Activated T-cell treated with anti-CD3 and anti-CD28 coated beads, Interleukin-2, amount 50 U/mL, for 48 hours (primary cell): ENCODE measurements at places on chromosomes 5 and 9.

- no peak for DNase-seq
These were observed 697.5 kb upstream of the GRAMD2B start for GRCh38 chr5:125725691-125726090.

DNA sequence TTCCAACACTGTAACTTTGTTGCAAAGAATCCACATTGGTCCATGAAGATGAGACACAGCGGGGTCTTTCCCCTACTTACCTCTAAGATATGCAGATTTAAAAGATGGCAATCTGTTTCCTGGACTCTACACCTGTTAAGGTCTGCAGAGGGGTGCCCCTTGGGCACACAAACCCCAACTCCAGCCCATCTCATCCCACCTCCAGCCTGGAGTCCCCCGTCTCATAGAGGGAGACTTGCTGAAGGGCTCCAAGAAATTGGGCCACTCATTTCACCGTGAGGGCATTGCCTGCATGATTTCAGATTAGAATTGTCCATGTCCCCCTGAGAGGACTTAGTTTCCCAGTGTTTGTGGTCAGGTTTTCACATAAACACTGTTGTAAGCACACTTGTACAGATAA lies 365.7 kb downstream of the IRX2 start:
- no peak for DNase-seq

DNA sequence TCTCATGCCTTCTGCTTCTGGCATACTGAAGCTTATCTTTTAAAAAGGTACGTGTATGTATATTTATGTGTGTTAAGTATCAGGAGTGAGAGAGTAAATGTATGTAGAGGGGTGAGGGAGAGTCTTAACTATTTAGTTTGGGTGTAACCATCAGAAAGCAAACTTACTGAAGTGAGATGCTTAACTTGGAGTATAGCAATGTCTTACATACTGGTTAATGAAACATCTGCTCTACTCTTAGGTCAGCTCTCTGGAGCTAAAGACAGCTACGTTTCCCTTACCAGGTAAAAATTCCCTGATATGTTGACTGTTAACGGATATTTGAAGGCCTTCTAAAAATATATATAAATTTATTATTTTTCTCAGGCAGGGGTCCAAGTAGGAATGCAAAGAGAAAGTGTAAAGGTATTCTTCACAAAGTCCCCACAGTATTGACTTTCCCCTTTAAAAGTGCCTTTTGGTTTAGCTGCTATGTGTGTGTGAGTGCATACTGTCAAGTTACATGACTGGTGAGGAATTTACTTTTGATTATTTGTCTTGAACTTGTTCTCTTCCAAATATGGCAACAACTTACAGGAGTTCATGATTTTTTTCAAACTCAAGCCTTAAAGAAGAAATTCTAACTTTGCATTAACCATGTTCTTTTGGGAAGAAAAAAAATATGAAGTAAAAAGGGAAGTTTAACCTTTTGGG lies 12.3 kb upstream of the C5orf24 start:
- no peak for DNase-seq

DNA sequence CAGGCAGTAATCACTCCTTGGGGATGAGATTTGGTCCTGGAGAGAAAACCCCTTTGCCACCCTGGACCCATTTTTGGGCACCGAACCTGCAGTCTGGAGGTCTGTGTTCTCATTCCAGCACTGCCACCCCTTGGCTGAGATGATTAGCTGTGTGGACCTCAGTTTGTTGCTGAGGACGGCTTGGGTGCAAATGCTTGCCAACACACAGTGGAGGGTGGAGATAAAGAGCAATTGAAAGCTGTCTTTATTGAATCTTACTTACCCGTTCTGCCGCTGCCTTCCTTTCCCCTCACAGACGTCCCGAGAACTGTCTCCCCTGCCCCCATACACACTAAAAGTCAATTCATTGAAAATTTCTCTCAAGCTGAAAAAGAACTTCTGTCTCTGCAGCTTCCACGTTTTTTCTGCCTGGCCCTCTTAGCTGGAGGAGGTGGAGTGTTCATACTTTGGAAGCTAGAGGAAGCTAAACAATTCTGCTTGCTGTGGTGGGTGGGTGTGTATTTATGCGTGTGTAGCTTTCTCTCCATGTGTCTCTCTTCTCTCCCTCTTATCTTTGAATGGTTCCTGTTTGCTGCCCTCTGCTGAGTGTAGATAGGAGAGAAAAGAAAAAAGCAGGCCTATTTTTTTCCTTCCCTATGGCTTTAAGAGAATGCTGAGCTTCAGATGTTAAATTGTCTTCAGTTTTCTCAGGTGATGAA lies 6.6 kb downstream of the GALNT10 start:
- DNase-seq, result no peak

- no peak for DNase-seq
These were observed 438.1 kb upstream of the CLINT1 start for GRCh38 chr5:158297002-158297527.

GRCh38 chr9:85041466-85042137 lies 372.1 kb downstream of the NTRK2 start:
- no peak for DNase-seq

DNA sequence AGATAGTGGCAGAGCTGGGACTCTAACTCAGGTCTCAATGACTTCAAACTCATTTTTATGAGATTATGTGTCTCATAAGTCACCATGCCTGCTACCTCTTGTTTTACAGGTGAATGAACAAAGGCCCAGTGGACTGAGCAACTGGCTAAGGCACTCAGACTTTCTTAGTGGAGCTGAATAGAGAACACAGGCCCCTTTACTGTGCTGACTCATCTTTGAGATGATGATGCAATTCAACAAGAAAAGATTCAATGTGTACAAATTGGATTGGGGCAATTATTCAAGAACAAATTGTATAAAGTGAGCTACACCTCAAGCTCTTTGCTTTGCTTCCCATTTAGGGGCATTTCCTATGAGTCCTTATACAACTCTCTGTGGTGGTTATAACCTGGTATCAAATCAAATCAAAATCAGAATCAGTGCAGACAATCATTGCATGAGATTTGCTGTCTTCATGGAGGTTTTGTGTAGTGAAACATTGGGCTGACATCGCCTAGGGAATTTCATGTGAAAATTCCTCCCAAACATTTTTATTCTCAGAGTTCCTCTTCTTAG lies 84.3 kb upstream of the PPP2R2B start:
- DNase-seq, result no peak

DNA sequence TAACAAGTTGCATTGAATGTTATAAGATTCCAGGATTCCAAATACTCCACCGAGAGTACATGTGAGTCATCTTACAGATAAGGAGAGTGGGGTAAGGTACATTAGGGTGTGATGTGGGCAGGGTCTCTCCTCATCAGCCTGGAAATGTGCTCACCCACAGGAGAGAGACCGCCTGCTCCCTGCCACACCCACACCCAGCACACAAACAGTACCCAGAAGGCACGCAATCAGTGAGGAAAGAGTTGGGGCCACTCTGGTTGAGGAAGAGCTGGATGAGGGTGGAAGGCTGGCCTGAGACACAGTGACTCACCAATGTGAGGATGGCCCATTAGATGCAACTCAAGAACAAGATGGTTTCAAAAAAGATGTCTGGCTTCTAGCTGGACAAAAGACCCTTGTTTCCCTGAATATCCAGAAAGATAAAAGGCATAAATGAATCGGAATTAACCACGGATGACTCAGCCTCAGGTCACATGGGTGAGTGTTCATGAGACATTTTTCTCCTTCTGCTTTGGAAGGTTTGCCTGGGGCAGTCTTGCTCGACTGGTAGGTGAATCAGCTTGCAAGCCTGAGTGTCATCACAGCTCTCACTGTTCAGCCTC lies 51.1 kb upstream of the LHFPL2 start:
- no peak for DNase-seq

- no peak for DNase-seq
These were observed 130.3 kb downstream of the RGS3 start for GRCh38 chr9:113593682-113594281.

DNA sequence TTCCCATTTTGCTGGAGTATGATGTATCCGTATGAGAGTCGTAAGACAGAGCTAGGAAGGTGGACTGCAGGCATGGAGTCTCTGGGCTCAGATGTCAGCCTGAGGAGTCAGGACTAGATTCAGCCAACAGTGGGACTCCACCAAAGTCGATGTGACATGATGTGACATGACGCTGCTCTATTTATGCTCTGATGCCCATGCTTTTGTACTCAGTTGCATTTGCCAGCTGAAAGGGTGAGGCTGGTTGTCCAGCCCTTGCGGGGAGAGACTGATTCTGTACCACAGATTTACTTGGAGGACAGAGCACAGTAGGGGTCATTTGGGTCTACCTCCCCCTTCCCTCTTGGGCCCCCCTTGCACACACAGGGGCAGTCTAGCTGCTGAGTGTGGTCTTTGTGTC lies 88.5 kb upstream of the ATG10 start:
- DNase-seq, result no peak

DNA sequence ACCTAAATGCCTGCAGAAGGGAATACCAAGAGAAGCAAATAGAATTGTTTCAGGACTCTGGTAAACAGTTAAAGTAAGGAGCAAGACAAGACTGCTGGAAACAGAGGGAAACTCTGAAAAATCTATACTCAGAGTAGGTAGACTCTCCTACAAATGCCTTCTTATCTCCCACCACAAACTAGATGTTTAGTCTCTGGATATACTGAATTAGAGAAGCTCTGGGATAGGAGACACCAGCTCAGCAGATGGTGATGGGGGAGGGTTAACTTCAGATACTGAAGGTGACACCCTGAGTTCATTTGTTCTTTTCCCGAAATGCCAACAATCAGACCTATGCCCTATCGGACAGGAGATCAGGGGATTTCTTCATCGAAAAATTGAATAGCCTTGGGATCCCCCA lies 54.1 kb upstream of the CHD1 start:
- DNase-seq, result no peak
